ENCODE measurements at places on chromosomes 2 and 18.

DNA sequence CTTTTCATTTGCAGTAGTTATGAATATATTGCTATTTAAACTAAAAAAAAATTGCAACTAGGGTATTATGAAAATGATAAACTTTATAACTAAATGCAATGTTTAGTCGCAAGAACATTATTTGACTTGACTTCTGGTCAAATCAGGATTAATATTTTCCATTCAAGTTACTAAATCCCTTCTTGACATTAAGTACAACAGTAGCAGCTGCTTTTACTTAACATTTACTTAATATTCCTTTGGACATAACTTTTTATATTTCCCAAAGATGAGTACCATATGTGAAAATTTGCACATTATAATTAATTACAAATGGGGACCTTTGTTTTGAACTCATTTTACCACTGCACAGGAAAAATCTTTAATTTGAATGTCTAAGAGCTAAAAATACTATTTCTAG lies 74.0 kb downstream of the PMS1 start:
- DNase-seq, result no peak

DNA sequence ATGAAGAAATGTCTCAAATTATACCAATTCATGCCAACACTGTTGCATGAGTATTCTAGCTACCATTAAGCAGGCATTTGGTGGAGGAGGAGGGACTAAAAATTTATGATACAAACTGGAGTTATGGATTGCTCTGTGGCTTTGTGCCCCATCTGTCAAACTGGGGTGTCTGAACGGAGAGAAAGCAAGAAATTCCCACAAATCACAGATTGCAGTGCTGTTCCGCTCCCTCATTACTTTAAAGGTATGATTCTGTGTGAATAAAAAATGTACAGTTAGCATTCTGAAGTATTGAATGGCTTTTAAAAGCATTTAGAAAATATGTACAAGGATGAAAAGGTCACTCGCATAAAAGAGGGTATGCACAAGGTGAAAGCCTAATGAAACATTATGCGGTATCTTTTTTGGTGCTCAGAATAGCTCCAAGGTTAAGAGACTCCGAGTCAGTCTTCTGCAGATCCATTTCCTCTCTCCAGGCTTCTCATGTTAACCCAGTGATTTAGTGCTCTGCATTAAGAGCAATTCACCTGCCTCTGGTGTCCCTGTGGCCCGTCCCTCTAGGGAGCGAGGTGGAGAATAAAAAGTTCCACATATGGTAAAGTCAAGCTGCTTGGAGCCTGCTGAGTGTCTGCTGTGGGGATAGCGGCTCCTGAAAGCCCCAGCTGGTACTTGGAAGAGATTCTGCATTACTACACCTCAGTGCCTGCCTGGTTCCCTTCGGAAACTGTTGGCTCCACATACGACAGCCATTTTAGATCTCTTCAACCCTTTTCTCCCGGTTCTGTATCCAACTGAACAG lies 184.2 kb downstream of the ZNF521 start:
- DNase-seq, result no peak

- DNase-seq, result no peak
These were observed 3.2 kb downstream of the HOXD9 start for GRCh38 chr2:176125772-176126054.

GRCh38 chr2:106977717-106978116 lies 91.8 kb upstream of the ST6GAL2 start:
- no peak for DNase-seq

GRCh38 chr2:217482056-217482710 lies 520.6 kb downstream of the TNS1 start:
- no peak for DNase-seq

DNA sequence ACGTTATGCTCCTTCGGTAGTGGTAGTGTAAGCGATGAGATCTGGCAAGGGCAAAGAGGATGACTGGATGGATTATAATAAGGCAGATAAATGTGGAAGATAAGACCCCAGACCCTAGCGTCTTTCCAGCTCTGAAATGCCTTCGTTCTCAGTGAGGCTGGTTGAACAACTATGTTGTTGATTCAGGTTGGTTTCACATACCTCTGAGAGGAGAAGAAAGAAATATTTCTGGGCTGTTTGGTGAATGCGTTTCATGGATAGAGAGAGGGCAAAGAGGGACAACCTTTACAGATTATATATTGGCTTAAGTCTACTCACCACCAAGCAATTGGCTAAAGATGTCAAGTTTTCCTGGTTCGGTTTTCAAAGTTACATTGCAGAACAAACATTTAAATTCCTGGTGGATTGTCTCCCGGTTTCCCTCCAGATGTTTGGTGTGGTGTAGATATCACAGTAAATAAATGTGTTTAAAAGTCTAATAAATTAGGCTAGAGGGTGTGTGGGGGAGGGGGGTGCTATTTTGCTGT lies 190.1 kb upstream of the GLI2 start:
- DNase-seq, result no peak

DNA sequence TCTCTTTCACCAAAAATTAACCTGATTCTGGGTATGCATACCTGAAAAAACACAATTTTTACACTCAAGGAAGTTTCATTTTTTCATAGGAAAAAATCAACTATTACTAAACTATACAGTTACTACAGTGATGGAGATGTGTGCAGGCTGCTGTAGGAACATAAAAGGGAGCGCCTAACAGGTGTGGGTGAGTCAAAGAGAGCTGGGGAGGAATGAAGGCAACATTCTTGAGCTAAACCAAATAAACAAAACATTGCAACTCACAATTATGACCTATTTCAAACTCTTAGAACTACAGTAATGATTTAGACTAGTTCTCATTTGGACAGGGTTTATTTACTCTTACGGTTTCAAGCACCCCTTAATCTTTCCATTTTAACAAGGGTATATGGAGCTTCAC lies 13.4 kb upstream of the CLASP1 start:
- DNase-seq, result no peak

DNA sequence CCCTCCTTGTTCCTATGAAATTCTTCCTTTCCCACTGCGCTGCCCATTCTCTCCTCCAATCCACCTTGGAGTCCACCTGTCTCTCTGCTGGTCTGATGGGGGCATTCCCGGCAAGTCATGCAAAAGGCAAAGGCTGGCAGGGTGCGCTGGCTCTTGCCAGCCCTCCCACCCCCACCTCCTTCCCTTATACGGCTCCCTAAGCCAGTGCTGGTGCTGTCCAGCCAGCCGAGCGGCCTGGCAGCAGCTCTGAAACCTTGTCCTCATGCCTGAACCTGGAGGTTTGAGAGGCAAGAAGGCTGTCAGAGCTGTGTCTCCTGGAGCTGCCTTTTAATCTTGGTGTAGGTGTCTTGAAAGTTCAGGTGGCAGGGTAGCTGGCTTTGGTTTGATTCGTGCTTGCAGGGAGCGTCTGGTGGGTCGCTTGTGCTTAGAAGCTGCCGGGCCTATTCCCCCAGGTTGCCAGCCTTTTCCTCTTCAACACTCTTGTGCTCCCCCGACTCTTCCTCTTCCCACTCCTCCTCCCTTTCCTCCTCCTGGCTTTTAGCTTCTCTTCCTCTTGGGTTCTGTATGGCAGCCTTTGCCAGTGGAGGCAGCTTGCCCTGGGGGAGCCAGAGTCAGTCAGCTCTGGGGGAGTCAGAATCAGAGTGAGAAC lies 748 bp downstream of the LIPG start:
- DNase-seq, result no peak

- DNase-seq, result no peak
These were observed 270.4 kb downstream of the GPD2 start for GRCh38 chr2:156706576-156706975.

DNA sequence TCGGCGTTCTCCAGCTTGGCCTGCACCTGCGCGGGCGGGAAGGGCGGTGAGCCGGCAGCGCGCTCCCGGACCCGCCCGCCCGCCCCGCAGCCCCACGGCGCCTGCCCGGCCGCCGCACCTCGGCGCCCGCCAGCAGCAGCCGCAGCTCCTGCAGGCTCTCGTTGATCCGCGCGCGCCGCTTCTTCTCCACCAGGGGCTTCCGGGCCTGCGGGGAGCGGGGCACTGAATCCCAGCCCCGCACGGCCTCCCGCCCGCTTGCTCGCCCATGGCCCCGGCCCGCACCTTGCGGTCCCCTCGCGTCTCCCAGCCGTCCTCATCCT lies 335 bp downstream of the HES6 start:
- no peak for DNase-seq

- DNase-seq, result no peak
These were observed 226.8 kb downstream of the MC4R start for GRCh38 chr18:60145776-60146175.

DNA sequence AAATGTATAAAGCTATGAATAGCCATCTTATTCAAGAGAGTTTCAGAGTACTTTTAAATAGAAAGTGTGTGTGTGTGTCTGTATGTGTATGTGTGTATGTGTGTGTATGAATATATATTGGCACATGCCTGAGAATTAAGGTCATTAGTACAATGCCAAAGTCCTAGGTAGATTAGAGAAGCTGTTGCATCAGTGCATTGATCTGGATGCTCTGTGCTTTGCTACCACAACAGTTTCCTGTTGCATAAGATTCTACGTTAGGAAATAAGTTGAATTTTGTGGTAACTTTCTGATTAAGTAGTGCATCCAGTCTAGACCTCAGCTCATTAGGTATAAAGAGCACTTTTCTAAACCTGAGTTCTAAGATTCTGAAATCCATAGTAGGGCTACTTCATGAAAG lies 1102.8 kb upstream of the KLHL29 start:
- DNase-seq, result no peak

DNA sequence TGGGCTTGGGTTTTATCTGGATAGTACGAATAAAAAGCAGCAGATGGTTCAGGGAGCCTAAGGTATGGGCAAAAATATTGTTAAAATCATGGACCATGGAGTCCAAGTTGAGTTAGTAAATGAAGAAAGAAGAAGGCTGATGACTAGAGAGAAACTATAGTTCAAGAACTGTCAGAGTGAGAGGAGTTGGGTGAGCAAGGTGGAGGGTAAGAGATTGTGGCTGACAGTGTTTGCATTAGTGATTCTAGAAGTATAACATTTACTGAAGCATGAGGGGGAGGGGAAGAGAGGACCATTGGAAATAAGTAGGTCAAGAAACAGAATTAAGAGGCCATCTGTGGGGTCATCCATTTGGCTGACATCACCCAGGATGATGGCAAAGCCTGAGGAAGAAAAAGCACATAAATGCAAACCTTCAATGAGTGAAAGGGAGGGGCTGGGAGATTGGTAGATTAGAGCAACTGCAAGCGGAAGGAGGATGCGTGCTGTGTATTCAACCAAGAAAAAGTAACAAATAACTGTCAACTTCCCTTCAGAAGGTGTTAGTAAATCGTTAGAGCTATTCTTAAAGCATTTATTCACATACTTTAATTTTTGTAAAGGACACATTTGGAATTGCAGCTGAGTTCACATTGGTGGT lies 392.8 kb downstream of the TSN start:
- DNase-seq, result no peak

Measured in stimulated activated CD8-positive, alpha-beta memory T cell treated with anti-CD3 and anti-CD28 coated beads, Interleukin-15, amount 100 ng/mL, for 48 hours (primary cell).